Hippocampal formation (tissue), 2 donors: ENCODE measurements at places on chromosomes 3 and 15.

DNA sequence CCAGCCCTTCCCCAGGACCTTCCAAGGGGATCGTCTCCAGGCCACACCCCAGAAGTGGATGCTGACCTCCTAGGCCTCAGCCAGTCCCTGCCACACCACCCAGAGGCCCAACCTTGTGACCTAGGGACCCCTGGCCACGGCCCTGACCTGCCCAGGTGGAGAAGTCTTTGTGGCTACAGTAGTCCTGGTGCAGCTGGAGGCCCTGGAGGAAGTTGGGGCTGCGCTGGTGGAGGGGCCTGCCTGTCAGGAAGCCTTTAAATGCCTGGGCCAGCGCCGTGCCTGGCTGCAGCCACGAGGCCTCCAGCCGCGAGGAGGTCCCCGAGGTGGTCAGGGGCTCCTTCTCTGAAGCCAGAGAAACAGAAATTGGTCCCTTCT lies 23.4 kb downstream of the PLA2G4D start:
- no peak for DNase-seq

GRCh38 chr15:66115568-66116206 lies 137.9 kb downstream of the MEGF11 start:
- no peak for DNase-seq

DNA sequence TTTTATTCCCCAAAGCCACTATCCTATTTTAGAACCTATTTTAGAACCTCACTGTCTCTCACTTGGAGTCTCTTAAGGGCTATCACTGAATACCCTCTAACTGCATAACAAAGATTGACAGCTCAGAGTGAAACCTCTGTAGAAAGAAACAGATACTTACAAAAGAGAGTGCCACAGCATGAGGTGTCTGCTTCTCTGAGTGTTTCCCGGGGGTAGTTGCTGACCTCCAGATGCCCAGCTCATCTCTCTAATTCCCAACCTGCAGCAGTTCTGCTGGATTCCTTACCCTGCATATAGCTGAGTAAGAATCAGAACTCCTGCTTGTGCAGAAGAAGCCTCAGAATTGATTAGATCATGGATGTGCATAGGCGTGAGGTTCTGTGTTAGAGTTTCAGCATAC lies 34.5 kb downstream of the P3H2 start:
- no peak for DNase-seq

GRCh38 chr3:40229386-40229785 lies 80.1 kb upstream of the EIF1B start:
- no peak for DNase-seq

- no peak for DNase-seq
These were observed 15.6 kb downstream of the SEMA3F start for GRCh38 chr3:50170689-50171088.

DNA sequence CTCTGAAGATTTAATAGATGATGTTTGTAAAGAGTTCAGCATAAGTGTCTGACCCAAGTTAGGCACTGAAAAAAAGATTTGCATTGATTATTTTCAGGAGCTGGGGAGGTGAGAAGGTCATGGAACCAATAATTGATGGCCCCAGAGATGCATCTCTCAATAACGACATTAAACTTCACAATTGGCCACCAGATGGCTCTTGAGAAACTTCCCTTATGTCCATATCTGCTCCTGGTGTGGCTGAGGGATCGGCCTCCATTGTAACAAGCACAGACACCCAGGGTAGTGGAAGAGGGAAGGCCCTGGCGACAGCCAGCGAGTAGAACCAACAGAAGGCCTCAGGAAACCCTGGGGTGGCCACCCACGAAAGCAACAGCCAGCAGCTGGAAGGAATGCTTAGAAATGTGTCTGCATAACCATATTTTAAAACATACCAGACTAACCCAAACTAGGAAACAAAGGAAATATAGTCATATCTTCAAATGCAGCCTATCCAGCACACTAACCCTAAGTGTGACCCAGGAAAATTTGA lies 536.7 kb downstream of the SOX2 start:
- DNase-seq: no peak

- DNase-seq: no peak
These were observed 19.5 kb upstream of the HRH1 start for GRCh38 chr3:11134794-11135193.

DNA sequence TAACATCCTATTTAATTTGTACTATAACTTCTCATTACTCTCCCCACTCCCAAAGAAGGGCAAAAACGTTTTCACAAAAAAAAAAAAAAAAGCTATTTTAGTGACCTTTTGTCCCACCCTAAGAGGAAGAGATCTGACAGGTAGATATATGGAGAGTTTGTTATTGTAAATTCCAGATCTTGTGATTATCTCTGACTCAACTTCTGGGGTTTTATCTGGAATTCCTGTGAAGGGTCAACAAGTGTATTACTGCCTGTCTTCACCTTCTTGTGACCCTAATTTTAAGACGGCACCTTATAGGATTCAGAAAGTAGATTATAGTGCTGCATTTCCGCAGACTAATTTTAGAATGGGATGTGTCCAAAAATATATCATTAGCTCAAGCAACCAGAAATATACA lies 205.9 kb upstream of the CDIN1 start:
- DNase-seq: no peak

DNA sequence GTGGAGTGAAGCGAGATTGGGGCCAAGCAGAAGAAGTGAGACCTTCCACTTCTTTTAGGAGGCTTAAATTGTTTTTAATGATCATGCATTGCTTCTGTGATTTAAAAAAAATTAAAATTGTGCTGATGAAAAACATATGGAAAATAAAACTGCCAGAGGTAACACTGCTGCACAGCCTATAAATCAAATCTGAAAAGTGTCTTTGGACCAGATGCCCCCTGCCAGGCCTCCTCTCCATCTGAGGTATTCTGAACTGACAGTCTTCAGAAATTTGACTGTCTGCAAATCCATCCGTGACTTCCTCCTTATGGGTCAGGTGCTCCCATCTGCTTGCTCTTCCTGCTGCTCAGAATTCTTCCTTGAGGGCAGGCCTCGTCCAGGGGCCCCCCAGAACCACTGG lies 108.5 kb upstream of the NR2E3 start:
- no peak for DNase-seq

DNA sequence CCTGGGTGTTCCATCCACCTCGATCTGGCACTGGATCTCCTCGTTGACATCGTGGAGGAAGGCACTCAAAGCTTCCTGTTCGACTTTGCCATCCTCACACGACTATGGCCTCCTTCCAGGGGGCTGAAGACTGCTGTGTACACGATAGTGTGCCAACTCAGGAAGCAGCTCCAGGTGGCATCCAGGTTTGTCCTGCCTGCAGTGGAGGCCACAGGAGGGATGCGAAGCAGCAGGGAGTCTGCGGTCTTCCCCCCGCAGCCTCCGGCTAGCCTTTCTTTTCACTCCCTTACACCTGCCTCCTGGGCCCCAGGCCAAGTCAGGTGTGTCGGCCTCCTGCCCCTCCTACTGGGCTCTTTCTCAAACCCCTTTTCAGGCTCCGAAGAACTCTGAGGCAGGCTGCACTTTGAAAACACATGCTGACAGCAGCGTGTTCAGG lies 32.2 kb downstream of the SYNM start:
- no peak for DNase-seq

- DNase-seq: no peak
These were observed 96.5 kb downstream of the LIPC start for GRCh38 chr15:58528188-58528870.

- no peak for DNase-seq
These were observed 73.5 kb upstream of the TMCO5A start for GRCh38 chr15:37860896-37861295.

DNA sequence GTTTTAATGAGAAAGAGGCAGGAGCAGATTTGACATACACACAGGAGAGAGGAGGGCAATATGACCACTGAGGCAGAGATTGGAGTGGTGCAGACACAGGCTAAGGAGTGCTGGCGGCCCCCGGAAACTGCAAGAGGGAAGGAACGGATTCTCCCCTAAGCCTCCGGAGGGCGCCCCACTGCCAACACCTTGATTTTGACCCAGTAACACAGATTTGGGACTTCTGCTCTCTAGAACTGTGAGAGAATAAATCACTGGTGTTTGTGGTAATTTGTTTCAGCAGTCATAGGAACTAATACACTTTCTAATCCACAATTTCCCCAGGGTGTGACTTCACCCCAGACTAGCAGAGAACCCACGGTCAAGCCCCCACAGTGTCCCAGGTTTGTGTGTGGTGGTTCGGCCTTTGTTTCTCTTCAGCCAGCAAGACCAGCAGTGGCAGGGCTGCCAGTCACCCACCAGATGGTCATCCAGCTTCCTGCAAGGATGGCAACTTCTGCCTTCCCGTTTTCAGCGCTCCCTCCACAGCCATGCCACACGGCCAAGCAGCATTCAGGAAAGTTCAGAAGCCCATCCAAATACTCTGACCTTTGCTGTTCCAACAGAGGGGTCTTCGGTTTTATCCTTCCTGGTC lies 23.6 kb upstream of the TSPAN3 start:
- DNase-seq: no peak

DNA sequence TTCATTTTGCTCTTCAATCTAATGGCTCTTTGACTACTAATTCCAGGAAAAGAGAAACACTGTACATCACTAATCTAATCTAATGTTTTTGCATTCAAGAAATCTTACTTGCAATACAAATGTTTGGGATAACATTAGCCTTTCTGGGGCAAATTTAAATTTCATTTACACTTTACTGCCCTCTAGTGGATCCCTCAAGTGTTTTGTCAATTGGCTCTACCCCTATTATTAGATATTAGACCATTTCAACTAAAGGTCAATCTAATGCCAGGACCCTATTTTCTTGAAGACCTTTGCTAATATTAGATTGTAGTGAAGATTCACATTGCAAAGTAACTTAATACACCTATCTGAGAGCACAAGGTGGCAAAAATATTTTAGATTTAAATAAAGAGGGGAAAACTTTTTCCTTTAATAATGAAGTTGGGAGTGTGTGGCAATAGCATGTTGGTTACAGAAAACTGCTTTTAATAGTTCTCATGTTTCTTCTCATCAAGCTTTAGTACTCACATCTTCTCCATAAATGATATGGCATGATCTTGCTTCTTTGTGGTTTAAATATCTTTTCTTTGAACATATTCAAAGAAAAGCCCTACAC lies 5.0 kb downstream of the C2CD4A start:
- no peak for DNase-seq

DNA sequence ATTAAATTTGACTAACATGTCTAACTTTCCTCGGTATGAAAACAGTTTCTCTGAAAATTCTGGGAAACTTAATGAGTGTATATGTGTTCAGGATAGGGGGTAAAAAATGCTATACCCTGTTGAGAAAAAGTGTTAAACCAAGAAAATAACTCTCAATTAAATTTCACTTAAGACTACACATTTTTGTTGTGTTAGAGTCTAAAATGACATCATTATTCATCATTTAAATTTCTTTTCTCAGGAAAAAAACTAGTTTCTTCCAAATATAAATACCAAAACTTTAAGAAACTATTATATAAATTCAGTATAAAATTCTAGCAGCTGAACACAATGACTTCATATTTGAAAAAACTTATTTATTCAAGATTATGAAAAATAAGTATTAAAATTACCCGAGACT lies 52.2 kb downstream of the ZNF148 start:
- DNase-seq: no peak

GRCh38 chr15:85024509-85025336 lies 43.1 kb downstream of the PDE8A start:
- DNase-seq: no peak

GRCh38 chr15:91561371-91562100 lies 292.0 kb upstream of the SLCO3A1 start:
- peak; percentile 90 for DNase-seq

GRCh38 chr15:71082803-71083202 lies 32.5 kb upstream of the THSD4 start:
- no peak for DNase-seq

- DNase-seq: no peak
These were observed 2.0 kb downstream of the RAB7A start for GRCh38 chr3:128727996-128728395.

DNA sequence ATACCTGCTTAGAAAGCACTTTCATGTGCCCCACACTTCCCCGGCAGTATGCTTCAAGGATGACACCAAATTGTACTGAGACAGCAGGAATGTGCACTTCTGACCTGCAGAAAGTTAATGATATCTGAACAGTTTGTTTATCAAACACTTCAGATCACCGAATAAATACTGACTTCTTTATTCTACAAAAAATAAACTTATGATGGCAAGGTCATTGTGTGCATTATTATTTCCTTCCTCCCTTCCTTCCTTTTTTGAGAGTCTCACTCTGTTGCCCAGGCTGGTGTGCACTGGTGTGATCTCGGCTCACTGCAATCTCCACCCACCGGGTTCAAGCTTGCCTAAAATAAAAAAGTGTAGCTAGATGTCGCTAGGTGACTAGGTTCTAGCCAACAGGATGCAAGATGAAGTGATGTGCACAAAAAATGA lies 80.3 kb downstream of the FAIM start:
- DNase-seq: no peak

- no peak for DNase-seq
These were observed 300.2 kb upstream of the SLCO3A1 start for GRCh38 chr15:91553196-91553854.

- DNase-seq: no peak
These were observed 1043.5 kb upstream of the ALCAM start for GRCh38 chr3:104323226-104323625.

DNA sequence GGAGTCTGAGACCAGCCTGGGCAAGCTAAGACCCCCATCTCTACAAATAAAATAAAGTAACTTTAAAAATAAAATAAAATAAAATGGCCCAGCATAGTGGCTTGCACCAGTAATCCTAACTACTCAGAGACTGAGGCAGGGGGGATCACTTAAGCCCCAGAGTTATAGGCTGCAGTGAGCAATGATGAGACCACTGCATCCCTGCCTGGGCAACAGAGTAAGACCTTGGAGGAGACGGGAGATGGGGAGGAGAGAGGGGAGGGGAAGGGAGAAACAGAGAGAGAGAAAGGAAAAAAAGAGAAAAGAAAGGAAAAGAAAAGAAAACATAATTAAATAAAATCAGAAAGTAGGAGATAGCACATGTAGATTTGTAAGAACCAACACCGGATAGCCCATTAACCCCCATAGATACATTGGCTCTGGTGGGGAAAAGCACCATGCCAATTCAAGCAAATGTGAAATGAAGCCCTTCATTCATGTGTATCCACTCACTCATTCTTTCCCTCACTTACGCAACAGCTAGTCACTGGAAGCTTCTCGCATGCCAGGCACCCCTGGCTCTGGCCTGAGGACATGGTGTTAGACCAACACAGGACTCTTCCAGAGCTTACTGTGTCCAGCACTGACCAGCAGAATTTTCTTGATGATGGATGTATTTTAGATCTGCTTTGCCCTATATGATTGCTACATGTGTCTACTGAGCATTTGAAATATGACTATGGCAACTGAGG lies 183.2 kb downstream of the MAGI1 start:
- DNase-seq: no peak

DNA sequence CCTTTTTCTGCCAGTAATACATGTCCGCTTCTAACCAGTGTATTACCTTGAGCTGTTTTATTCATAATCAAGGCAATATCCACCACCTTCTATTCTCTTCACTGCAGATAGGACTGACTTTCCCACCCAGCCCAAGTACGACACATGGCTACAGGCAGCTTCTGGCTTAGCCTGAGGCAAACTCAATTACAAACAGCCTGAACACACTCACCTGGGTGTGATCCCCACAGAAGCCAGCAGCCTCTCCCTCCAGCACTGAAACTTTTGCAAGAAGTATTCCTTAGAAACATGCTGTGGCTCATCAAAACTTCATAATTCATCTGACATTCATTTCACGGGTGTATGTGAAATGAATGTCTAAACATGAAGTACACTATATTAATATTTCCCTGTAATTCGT lies 13.5 kb upstream of the KCNMB3 start:
- DNase-seq: no peak
